Kidney glomerular epithelial cell (primary cell): ENCODE measurements at places on chromosomes 4 and X.

- DNase-seq: no peak
Measured at GRCh38 chrX:129731228-129731627, 7.6 kb upstream of the XPNPEP2 start.

GRCh38 chr4:184396570-184397515 is 77.5 kb downstream of the IRF2 start:
- DNase-seq: no peak

DNA sequence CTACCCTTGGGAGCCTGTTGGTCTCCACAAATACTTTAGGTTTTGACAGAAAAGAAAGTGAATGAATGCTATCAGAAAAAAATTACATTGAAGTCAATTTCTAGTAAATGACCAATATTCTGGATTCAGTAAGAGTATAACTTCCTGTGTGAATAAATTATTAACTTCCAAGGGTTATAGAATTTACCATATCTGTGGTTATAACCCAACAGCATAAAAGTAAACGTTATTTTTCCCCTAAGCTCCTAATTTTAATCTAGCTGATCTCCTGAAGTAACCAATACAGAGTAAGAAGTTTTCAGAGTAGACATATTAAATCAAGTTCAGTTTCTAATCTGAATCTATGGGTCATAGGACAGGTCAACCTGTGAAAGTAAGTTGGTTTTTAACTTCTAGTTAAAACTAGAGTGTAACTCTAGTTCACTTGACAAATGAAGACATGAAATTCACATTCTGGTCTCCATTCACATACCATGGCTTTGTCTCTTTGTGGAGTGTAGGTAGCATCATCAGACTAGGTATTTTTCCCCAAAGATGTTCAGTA is 22.8 kb downstream of the DTHD1 start:
- DNase-seq: no peak

DNA sequence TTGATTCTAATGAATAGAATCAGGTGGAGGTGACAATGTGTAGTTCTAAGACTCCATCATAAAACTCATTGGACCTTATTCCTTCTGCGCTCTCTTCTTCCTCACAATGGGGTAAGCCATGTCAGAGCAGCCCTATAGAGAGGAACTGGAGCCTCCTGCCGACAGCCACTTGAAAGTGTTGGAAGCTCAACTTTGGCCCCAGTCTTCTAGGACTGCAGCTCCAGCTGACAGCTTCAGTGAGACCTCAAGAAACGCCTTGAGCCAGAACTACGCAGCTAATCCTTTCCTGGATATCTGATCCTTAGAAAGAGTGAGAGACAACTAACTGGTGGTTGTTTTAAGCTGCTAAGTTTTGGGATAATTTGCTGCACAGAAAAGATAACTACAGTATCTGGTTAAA is 22.1 kb upstream of the ADH7 start:
- DNase-seq: no peak

DNA sequence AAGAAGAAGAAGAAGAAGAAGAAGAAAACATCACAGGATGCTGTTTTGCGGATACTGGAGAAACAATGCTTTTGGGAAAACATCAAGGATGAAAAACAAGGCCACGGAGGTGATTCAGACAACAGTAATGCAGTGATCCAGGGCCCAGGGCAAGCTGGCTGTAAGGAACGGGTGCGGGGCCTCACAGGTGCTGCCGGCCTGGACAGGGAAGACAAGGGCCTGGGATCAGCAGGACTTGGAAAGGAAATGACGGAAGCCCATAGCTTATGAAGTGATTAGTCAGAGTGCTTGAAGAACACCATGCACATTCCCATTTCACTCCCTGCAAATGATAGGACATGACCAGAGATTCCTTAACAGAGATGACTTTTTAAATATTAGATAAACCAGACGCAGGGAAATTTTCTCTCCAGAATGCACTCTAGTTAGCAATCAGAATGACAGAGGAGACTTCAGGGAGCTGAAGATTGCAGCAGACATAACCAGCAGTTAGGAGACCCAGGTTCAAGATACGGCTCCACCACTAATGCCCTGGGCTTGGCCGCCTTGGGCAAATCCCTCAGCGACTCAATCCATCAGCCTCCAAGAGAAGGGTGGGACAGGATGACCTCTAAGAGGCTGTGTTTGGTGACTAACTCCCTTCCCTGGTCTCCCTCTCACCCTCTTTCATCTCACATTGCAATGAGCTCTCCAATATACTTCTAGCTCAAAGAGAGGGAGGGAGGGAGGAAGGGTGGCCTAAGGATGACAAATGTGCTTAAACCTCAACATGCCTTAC is 54.1 kb downstream of the APBB2 start:
- DNase-seq: peak; percentile 44

GRCh38 chrX:17474892-17475291 is 99.9 kb downstream of the NHS start:
- DNase-seq: peak; percentile 10

- no peak for DNase-seq
Measured at GRCh38 chrX:129786210-129786651, 6.5 kb downstream of the SASH3 start.

DNA sequence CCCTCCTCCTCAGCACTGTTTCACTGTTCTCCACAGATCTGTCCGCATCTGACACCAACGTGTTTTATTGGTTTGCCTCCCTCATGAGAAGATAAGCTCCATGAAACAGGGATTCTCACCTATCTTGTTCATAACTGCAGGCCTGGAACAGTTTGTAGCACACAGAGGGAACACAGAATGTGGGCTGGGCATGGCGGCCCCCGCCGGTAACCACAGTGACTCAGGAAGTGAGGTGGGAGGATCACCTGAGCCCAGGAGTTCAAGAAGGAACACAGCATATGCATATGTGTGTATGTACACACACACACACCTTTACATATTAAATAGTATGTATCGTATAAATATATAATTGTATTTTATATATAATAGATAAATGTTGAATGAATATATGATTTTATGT is 168.6 kb downstream of the AFAP1 start:
- DNase-seq: no peak

DNA sequence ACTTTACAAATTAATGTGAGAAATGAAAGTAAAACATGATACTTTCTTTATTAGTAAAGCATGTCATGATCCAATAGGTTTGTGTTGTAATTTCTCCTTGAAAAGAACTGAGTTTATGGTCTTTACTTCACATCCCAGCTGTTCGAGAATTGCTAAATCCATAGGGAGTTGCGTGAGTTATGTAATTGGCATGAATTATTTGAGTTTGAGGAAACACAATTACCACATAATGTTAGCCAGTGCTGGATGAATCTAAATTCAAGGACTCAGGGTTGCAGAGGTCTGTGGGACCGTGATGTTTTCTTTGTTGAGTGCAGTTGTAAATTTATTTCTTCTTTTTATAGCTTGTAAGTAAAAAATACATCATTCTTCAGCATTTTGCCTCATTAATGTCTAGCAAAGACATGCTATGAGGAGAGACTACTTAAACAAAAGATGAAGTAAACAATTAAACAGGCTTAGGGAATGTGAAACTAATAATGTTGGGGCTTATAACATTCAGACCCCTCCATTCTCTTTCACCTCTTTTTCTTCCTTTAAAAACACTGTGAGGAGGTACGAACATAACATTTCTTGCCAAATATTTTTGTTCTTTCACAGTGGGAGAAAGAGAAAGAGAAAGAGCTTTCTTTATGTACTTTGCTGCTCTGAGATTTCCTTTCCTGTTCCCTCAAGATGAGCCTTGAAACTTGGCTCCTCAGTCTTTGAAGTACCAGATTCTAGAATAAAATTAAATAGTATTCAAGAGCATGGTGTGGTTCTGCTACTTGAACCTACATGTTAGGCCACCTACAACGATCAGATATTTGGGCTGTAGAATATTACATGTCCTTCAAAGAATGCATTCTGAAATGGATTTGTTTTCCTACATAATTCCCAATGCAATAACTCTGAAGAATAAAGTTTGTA is 159.6 kb upstream of the ANK2 start:
- peak; percentile 26 for DNase-seq

- no peak for DNase-seq
Measured at GRCh38 chr4:152014280-152014679, 253.5 kb upstream of the GATB start.

GRCh38 chr4:34183926-34184325 is 2060.4 kb downstream of the ARAP2 start:
- no peak for DNase-seq

GRCh38 chrX:135520022-135520552 is 373 bp upstream of the INTS6L start:
- DNase-seq: no peak

- no peak for DNase-seq
Measured at GRCh38 chrX:63526863-63527262, 175.7 kb upstream of the SPIN4 start.

- DNase-seq: no peak
Measured at GRCh38 chr4:39410415-39410814, 3.7 kb downstream of the KLB start.

- DNase-seq: no peak
Measured at GRCh38 chrX:96102997-96103396, 581.6 kb upstream of the DIAPH2 start.

GRCh38 chr4:117447925-117448324 is 362.5 kb upstream of the TRAM1L1 start:
- no peak for DNase-seq

GRCh38 chr4:56692576-56692975 is 11.5 kb upstream of the HOPX start:
- DNase-seq: no peak

DNA sequence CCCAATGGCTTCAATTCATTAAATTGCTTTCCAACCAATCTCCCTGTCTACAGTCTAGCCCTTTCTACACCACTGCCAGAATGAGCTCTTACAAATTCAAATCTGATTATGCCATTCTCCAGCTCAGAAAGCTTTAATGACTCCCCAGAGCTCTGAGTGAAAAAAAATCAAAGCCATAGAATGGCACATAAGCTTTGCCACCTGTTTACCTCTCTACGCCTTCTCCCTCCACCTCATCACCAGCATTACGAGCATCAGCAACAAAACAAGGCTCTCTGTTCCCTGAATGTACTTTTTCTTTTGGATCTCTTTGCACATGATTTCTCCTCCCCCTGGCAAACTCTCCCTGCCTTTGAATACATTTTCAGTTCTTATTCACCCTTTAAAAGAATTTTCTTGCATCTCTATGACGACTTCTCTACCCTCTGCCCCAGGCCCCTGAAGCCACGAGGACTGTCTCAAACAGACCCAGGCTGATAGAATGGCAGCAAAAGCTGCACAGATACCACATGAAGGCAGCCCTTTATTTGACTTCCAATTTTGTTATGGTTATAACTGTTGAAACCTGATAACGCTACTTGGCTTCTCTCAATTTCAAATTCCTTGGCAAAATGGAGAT is 516.0 kb downstream of the PCDH7 start:
- no peak for DNase-seq

- peak; percentile 13 for DNase-seq
Measured at GRCh38 chr4:38939165-38939564, 71.6 kb downstream of the FAM114A1 start.

DNA sequence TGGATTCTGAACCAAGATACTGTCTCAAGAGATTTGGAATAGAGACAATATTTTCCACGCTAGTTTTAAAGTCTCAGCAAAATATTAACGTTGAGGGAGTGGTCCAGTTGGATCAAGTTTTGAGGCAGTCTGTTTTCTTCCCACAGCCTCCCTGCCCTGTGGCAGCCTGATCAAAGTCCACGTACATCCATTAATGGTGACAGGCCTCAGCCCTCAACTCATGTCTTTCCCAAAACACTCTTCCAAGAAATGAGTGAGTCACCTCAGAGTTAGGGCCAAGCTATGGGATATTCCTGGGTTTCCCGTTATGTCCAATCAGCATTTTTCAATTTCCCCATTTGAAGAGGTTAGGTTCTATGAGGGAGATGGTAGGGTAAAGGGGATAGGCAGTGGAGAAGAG is 28.5 kb downstream of the EGFL6 start:
- DNase-seq: no peak

- no peak for DNase-seq
Measured at GRCh38 chr4:77617203-77617602, 11.6 kb downstream of the CXCL13 start.

GRCh38 chr4:176013476-176014247 is 52.0 kb upstream of the WDR17 start:
- DNase-seq: no peak

DNA sequence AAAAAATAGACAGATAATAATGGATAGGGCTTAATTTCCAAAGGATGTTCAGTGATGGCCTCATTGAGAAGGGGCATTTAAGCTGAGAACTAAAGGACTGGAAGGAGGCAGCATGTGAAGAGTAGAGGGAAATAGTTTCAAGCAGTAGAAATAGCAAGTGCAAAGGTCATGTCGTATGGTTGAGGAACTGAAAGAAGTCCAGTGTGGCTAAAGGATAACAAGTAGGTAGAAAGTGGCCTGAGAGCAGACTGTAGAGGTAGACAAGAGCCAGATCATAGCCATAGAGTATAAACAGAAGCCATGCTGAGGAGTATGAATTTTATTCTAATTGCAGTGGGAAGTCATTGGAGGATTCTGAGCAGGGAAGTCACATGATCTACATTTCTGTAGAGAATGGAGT is 72.3 kb downstream of the GRIA3 start:
- no peak for DNase-seq

DNA sequence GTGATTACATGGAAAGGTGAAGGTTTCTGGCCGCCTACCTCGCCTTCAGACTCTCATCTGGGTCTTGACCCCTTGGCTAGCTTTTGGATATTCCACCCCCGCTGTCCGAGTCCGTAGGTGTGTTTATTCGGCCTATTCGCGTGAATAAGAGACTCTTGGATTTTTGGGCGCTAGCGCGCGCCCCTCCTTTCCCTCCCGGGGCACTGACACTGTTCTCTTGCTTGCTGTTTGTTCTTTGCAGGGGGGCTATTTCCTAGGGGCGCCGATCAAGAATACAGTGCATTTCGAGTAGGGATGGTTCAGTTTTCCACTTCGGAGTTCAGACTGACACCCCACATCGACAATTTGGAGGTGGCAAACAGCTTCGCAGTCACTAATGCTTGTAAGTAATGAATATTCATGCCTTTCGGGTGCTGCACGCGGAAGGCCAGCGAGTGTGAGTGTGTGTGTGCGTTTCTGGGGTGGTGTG is 932 bp downstream of the GRIA2 start:
- no peak for DNase-seq

GRCh38 chrX:85004255-85004654 is 578 bp downstream of the APOOL start:
- DNase-seq: no peak

- DNase-seq: no peak
Measured at GRCh38 chr4:95198961-95199360, 349.8 kb downstream of the UNC5C start.
